Neural progenitor cell (in vitro differentiated cells): ENCODE measurements at places on chromosomes 4 and X.

DNA sequence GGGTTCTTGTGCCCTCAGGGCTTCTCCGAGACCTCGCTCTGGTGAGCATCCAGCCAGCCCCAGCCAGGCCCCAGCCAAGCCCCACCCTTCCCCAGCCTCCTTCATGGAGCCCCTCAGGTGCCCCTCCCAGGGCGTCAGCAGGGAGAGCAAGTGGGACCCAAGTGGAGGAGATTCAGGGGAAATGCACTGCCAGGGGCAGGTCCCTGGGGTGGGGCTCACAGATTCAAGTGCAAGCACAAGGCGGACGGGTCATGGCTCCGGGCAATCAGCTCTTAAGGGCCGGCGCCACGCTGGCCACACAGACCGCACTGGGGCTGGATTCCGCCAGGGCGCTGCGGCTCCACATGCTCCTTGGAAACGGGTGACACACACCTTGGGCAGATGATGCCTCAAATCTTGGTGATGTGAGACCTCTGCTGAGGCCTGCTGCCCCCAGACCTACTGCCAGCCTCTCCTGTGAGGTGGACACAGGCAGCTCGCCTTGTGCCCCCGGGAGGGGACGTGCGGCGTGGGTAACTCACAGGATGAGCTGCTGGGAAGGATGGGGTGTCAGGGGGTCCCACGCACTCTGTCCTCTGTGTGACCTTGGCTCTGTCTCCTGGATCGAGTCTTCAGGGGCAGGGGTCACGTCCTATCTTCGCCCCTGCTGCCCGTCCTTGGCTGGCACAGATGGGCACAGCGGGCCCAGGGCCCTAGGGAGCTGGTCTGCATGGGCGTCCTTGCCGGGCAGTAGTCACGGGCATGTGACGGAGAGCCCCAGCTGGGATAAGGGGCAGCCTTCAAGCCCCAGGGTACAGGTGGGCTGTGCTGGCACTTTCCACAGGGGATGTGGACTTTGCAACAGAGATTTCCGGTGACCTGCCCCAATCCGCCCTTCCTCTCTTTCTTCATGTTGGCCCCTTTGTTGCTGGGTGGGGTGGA, 17.1 kb downstream of the NAT8L start:
- no peak for DNase-seq
- no peak overlapping the region for H3K27ac ChIP-seq
- peaks cover 7% of the 10 kb centered on the region for H3K4me1 ChIP-seq
- no peaks in the 10 kb centered on the region for H3K27me3 ChIP-seq
- no peak overlapping the region for H3K4me3 ChIP-seq

DNA sequence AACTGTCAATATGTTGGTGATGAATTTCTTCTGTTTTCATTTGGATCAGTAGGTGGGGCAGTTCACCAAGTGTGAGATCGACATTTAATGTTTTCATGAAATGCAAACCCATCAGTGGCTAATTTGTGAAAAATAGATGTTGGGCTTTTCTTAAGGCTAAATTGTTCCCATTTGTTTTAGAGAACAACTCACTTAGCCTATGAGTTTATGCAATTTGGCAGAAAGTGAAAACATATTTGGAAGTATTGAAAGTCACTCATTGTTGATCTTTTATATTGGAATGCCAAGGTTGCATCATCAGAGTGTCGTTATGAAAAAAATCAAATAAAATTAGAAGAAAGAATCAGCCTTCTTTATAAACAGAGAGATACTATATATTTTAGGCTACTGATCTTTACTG, 132.4 kb downstream of the RPA4 start:
- no peaks in the 10 kb centered on the region for H3K27me3 ChIP-seq
- no peak overlapping the region for H3K4me3 ChIP-seq
- H3K4me1 ChIP-seq: peaks cover 7% of the 10 kb centered on the region
- H3K36me3 ChIP-seq: no peaks in the 10 kb centered on the region
- H3K27ac ChIP-seq: no peak overlapping the region
- no peak for DNase-seq

DNA sequence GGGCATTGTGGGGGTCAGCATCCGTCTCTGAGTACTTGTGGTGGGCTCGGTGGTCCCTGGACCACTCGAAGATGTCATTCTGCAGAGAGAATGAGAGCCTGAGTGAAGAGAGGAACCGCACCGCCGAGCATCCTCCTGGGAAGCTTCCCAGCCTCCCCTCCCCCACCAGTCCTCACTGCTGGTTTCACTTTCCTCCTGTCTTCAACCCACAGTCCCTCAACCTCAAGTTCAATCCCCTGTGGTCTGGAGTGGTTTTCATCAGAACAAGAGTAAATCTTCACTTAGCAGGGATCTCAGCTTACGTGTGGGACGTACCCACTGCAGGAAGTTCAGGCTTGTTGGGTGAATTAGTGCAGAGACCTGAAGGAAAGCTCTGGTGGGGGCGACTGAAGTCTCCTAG, 117.8 kb downstream of the SCD5 start:
- H3K27me3 ChIP-seq: no peaks in the 10 kb centered on the region
- no peak overlapping the region for H3K4me3 ChIP-seq
- no peak overlapping the region for H3K27ac ChIP-seq
- no peaks in the 10 kb centered on the region for H3K4me1 ChIP-seq
- H3K36me3 ChIP-seq: no peaks in the 10 kb centered on the region
- no peak for DNase-seq

DNA sequence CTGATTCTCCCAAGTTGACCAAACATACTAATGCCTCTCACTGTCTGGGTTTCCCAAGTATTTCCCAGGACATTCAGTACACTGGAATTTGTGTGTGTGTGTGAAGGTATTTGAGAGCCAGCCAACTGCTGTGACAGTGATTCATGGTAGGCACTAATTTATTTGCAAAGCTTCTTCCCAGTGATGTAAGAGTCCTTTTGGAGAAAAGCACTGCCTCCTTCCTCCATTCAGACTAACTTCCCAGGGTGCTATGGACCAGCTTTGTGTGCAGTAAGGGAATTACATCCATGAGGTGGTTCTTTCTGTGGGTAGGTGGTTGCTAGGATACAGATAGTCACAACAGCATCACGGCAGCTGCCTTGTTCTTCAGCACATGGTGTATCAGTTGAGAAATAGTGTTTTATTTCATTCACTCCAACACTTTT, 8.7 kb downstream of the EGF start:
- H3K4me3 ChIP-seq: no peak overlapping the region
- peak overlapping the region; percentile 91 for H3K27ac ChIP-seq
- peak; percentile 90 for DNase-seq
- no peaks in the 10 kb centered on the region for H3K27me3 ChIP-seq

GRCh38 chr4:146646593-146647325, 8.1 kb downstream of the POU4F2 start:
- H3K4me1 ChIP-seq: peaks cover 5% of the 10 kb centered on the region
- no peak overlapping the region for H3K27ac ChIP-seq
- DNase-seq: no peak
- no peak overlapping the region for H3K4me3 ChIP-seq

DNA sequence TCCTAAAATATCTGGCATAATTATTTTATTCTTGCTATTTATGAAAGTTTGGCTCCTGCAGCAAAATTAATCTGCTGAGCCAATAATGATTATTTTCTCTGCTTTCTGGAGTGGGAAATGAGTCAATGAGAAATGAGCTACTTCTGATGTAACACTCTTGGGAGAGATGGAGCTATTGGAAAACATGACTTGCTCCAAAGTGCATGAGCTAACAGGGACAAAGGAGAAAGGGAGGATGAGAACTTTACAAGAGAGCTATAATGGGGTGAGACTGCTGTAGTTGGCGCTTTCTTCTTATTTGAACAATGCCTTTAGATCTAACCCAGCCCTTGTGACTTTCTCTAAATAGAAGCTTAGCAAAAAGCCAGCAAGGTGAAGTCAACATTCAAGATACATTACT, 615.1 kb downstream of the ANKRD50 start:
- no peak for DNase-seq
- H3K4me1 ChIP-seq: no peaks in the 10 kb centered on the region
- H3K4me3 ChIP-seq: no peak overlapping the region
- H3K27me3 ChIP-seq: no peaks in the 10 kb centered on the region
- no peaks in the 10 kb centered on the region for H3K36me3 ChIP-seq

DNA sequence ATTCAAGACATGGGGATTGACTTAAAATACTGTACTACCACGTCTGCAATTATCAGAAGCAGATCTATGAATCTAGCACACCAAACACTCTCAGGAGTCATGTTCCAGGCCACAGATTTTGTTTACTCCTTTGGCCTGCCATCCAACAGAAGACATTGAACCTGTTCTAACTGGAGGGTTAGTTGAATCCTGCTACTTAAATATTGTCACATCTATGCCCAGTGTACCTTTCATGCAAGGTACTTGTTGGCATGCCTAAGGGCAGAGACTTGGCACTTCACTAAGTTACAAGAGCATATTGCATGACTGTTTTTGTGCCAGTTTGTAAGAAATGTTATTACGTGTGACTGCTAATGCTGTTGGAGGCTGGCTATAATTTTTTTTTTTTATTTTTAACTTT, 126.9 kb upstream of the BCOR start:
- no peak for DNase-seq
- H3K36me3 ChIP-seq: no peaks in the 10 kb centered on the region
- H3K27ac ChIP-seq: no peak overlapping the region
- no peaks in the 10 kb centered on the region for H3K4me1 ChIP-seq

DNA sequence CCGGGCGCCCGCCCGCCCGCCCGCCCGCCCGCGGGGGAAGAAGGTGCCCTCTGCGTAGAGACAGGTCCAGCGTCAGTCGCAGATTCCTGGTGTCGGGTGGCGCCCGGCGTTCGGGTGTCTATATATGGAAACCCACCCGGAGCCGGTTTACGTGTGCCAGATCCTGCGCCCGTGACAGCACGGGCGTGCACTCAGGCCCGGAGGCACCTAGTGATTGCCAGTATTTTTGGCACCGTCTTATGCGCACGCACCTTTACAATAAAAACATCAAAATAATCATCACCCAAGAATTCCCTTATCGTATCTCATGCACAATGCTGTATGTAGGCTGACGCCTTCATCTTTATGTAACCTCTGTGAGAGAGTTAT, 519 bp downstream of the SLC25A4 start:
- H3K4me3 ChIP-seq: peak overlapping the region; percentile 86
- peaks cover 6% of the 10 kb centered on the region for H3K36me3 ChIP-seq
- peaks cover 7% of the 10 kb centered on the region for H3K27me3 ChIP-seq
- H3K27ac ChIP-seq: no peak overlapping the region

DNA sequence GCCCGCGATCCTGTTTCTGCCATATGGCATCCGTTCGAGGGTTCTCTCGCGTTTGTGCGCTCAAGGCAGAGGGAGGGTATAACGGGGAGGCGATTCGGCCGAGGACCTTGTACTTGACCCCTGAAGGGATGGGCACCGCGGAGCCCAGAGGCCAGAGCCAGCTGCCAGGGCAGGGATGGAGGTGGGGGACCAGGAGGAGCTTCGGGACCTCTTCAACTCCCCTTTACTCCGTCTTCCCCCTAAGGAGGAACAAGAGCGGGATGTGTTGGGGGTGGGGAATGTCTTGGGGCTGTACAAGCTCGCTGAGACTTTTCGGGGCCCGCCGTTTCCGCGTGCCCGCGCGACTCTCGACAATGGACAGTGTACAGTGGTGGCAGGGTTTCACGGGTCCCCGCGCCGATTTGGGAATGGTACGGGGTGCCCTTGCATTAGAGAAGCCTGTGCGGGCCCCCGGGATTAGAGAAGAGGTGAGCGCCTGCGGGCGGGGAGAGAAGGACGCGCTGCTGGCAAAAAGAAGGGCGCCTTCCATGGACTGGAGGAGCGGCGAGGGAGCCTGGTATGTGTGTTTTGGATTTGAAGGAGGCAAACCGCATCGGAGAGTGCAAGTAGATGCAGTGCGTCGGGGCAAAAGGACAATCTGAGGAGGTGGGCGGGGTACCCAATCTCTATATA, 760 bp downstream of the UGT8 start:
- peak overlapping the region; percentile 81 for H3K4me3 ChIP-seq
- peaks cover 18% of the 10 kb centered on the region for H3K4me1 ChIP-seq
- H3K27me3 ChIP-seq: peaks cover 46% of the 10 kb centered on the region
- peak; percentile 54 for DNase-seq

GRCh38 chrX:125604448-125604847, 284.8 kb downstream of the TEX13C start:
- no peak overlapping the region for H3K4me3 ChIP-seq
- DNase-seq: no peak
- H3K27me3 ChIP-seq: no peaks in the 10 kb centered on the region

DNA sequence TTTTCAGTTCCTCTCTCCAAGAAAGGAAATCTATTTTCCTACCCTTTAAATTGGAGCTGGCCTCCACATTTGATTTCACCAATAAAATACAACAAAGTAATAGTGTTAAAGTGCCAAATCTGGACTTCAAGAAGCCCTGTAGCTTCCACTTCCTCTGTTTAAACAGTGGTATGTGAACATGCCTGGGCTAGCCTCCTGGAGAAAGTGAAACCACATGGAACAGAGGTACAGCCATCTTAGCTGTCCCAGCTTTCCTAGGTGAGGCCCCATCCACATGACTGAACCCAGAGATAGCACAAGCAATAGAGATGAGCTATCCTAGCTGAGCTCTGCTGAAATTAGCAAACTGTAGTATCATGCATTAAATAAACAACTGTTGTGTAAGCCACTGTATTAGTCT, 131.8 kb upstream of the VCX start:
- no peak overlapping the region for H3K4me3 ChIP-seq
- no peaks in the 10 kb centered on the region for H3K36me3 ChIP-seq
- no peaks in the 10 kb centered on the region for H3K27me3 ChIP-seq

GRCh38 chr4:143773998-143774895, 73.8 kb upstream of the FREM3 start:
- H3K4me1 ChIP-seq: no peaks in the 10 kb centered on the region
- H3K36me3 ChIP-seq: no peaks in the 10 kb centered on the region
- peak; percentile 73 for DNase-seq
- no peak overlapping the region for H3K4me3 ChIP-seq
- no peak overlapping the region for H3K27ac ChIP-seq
- peaks cover 19% of the 10 kb centered on the region for H3K27me3 ChIP-seq

DNA sequence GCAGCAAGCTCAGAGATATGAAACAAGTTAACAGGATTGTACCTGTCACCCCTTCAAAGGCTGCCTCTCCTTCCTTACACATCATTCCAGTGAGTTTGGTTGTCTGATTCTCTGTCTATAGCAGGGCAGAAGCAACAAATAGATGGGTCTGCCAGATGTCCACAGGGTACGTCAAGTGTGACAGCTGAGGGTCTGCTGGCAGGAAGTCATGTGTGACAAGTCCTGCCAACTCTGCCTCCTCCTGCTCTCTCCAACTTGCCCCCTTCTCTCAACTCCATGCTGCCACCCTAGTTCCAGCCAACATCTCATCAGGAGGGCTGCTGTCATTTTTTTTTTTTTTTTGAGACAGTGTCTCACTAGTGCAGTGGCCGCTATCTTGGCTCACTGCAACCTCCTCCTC, 109.2 kb downstream of the NSUN7 start:
- peaks cover 9% of the 10 kb centered on the region for H3K4me1 ChIP-seq
- no peak overlapping the region for H3K4me3 ChIP-seq

DNA sequence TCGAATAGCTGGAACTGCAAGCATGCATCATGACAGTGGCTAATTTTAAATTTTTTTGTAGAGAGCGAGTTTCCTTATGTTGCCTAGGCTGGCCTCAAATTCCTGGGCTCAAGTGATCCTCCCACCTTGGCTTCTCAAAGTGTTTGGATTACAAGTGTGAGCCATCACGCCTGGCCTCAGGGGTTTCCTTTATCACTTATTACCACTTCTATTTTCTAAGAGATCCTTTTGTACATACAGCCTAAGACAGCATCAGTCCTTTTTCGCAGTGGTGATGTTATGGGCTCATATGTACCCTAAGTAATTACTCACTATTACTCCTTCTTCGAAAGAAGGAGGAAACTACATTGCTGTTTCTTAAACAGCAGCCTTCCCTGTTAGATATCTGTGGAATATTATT, 54.1 kb upstream of the CDKN2AIP start:
- no peak for DNase-seq
- H3K27ac ChIP-seq: no peak overlapping the region
- no peak overlapping the region for H3K4me3 ChIP-seq
- H3K27me3 ChIP-seq: no peaks in the 10 kb centered on the region
- peaks cover 13% of the 10 kb centered on the region for H3K4me1 ChIP-seq

- H3K4me1 ChIP-seq: no peaks in the 10 kb centered on the region
- no peaks in the 10 kb centered on the region for H3K36me3 ChIP-seq
- no peak for DNase-seq
- H3K27ac ChIP-seq: no peak overlapping the region
Measured at GRCh38 chrX:47515941-47516665, 33.1 kb upstream of the ZNF41 start.
